ENCODE measurements at places on chromosomes 6 and 20.

DNA sequence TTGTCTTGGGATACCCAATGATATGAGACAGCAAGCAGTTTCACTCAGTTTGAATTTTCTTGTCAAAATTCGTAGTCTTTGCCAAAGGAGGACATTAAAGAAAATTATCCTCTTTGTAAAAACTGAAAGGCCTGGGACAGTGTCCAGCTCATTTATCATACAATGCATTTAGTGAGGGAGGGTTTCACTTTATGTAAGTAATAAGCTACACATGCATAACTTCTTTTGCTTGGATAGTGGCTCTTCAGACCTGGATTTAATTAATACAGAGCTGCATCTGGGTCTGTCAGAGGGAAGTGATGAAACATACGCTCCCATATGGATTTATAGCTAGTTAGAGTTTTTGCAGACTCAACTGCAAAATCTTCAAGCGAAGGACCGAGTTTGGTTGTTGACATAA, 175.6 kb downstream of the PHACTR1 start:
- no peak for DNase-seq

- DNase-seq, result no peak
These were observed 282.6 kb downstream of the CDC5L start for GRCh38 chr6:44670146-44670545.

- DNase-seq, result no peak
These were observed 50.8 kb upstream of the BEND6 start for GRCh38 chr6:56904068-56904467.

- peak; percentile 19 for DNase-seq
These were observed 251.6 kb upstream of the SOX4 start for GRCh38 chr6:21341910-21342309.

DNA sequence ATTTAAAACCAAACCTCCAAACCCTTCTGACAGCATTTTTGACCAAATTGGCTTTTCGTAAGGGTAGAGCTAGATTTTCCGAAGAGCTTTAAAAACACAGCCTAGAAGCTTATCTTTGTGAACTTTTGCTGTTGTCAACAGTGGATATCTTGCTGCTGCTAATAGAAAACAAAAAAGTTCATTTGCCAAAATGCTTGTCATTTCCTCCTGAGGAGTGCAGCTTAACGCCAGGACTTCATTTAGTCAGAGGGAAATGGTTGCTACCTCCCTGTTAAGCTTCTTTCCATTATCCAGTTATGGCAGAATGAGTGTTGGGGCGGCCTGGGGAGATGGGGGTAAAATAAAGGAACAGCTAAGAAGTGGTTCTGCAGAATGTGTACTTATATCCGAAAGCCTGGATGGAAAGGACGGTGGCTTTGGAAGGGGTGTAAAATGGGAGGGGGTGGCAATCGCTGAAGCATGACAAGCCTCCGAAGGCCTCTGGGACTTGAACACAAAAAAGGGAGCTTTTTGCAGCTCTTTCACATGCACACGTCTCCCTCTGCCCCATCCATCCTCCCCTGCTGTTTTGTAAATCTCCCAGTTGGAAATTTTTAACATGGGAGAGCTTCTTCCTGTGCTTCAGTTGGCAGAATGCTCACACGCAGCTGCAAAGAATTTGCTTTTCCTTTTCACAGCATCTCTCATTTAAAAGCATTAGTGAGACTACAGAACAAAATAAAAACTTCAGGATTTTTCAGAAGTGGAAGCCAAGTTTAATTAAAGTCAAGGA, 22.5 kb downstream of the JARID2 start:
- no peak for DNase-seq

DNA sequence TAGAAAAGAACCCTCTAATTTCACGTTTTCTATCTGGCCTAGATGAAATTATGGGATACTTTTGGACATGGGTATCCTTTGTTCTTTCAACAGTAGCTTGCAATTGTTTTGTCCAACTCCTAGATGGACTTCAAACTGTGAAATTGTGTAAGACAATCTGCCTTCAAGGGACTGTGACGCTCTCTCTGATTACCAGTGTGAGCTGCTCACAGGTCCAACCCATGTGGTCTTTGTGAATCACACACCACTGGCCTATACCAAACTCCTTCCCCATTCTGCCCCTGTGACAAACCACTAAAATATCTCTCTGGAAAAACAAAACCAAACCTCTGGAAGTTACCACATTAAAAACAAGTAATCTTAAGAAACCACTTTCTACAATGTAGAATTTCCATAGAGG, 59.5 kb downstream of the NINL start:
- no peak for DNase-seq

- peak; percentile 37 for DNase-seq
These were observed 31.4 kb downstream of the ACSS2 start for GRCh38 chr20:34907616-34908469.

GRCh38 chr6:120447605-120448004, 886.7 kb downstream of the TBC1D32 start:
- no peak for DNase-seq

All from cerebellar cortex (tissue), 1 donor.